ENCODE measurements at places on chromosomes 13 and 19.

GRCh38 chr19:18150776-18151624 lies 2.0 kb upstream of the PIK3R2 start:
- DNase-seq = no peak

GRCh38 chr13:111611651-111612050 lies 291.2 kb downstream of the TEX29 start:
- no peak for DNase-seq

DNA sequence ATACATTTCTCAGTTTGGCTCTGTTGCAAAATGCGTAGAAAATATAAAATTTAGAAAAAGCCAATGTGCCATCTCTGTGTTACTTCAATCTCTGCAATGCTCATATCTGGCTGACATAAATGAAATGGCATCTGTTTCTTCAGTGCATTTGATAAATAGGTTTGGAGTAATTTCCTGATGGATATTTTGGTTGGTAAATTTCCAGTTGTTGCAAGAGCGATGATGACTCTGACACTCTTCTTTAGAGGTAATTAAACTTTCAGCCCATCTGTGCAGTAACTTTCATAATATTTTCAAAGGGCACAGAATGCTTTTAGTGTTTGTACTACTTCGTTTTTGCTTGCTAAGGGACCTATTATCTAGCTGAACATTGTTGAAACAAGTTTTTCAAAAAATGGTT lies 1286.4 kb downstream of the PCDH9 start:
- no peak for DNase-seq

DNA sequence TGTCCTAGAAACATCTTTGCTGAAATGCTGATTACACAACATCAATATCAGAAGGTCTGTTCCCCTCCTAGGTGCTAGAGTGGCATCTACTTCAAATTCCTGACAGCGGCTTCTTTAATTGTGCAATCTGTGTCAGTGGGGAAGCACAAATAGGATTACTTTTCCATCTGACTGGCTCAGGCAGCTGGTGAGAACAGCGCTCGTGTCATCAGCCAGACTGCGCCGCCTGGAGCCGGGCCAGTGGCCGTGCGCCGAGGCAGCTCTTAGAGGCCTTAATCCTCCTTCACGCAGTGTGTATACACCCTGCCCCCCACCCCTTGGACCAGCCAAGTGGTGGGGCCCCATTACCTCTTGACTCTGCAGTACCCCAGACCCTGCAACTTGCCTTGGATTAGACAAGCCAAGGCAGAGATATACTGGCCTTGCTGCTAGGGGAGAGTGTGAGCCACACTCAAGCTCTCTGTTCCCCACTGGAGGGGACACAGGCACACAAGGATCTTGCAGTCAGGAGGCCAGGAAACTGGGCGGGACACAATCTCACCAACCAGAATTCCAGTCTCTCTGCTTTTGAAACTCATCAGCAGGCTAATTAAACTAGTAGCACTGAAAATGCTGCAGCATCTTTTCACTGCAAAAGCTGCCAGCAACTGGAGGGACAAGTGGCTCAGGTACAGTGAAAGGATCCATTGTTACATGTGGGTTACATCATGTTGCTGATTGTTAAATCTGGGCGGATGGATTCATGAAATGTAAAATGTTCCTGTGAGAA lies 48.9 kb upstream of the EPHX3 start:
- DNase-seq = peak; percentile 55

DNA sequence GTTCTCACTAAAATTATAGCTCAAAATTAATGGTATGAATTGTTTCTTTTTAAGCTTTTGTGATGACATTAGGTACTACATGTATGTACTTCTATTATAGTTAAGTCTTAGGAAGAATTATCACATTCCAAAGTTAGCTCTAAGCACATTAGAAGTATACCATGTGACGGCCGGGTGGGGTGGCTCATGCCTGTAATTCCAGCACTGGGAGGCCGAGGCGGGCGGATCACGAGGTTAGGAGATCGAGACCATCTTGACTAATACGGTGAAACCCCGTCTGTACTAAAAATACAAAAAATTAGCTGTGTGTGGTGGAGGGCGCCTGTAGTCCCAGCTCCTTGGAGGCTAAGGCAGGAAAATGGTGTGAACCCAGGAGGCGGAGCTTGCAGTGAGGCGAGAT lies 1265.1 kb upstream of the SPRY2 start:
- no peak for DNase-seq

- DNase-seq = no peak
These were observed 318.4 kb downstream of the DCLK1 start for GRCh38 chr13:35812736-35813135.

DNA sequence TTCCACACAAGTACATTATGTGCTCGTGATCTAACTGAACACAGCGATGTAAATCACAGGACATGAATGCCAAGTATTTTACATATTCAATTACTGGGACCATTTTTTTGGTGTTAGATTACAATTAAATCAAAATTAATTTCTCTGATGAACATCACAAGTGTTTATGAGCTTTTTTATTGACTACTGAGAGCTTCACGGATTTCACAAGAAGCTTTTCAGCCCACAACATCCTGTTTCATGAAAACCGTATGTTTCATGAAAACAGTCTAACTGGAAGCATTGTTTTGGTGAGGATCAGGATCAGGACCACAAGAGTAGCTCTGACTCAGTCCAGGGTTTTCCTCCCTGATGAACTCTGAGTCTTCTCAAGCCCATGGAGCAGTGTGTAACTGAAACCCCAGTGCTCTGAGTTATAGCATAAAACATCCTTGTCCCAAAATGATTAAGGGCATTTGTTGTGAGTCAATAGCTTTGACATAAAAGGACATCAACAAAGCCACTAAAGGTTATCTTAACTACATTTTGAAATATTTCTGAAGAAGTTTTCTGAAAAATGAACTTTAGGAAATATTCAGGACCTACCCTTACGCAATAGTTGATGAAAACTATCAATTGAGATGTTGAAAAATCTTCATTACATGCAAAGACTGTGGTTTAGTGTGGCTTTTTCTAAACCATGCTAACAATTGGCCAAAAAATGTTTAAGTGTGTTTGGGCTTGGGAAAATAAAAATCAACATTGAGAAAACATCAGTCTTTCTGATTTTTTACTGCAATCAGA lies 49.3 kb downstream of the UFM1 start:
- DNase-seq = no peak

DNA sequence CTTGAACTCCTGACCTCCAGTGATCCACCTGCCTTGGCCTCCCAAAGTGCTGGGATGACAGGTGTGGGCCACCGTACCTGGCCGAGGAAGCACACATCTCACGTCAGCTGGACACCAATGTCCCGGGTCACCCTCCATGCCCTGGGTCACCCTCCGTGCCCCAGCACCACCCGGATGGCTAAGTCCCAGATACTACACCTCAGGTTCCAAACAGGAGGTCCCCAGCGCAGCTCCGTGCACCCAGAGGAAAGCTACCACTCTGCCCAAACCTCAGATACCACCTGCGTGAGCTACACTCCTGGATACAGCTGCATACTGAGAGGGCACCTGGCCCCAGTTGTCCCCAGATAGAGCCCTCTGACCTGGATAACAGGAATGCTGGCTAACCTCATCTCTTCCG lies 14.0 kb downstream of the LRRC4B start:
- no peak for DNase-seq

- DNase-seq = peak; percentile 72
These were observed 10.5 kb downstream of the NAXD start for GRCh38 chr13:110625771-110626321.

DNA sequence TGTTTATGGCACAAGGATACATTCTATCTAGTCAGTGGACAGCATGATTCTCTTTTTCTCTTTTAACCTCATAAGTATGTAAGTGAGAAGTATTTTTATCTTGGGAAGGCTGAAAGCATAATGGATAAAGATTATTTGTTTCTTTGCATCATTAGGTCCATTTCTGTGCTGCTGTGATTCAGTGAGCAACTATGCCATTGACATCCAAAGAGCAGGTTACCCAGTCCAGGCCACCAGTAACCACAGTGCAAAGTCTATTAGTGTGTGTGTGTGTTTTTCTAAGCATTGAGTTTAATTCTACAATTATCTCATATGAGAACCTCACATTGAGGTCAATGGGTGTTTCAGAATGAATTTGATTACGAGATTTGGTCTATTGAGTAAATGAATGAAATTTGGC lies 158.8 kb upstream of the DACH1 start:
- no peak for DNase-seq

GRCh38 chr19:55656988-55657747 lies 2.3 kb downstream of the U2AF2 start:
- DNase-seq = no peak

- DNase-seq = no peak
These were observed 23.4 kb upstream of the RFC3 start for GRCh38 chr13:33794576-33794975.

- no peak for DNase-seq
These were observed 2.5 kb downstream of the RPS28 start for GRCh38 chr19:8323781-8324185.

DNA sequence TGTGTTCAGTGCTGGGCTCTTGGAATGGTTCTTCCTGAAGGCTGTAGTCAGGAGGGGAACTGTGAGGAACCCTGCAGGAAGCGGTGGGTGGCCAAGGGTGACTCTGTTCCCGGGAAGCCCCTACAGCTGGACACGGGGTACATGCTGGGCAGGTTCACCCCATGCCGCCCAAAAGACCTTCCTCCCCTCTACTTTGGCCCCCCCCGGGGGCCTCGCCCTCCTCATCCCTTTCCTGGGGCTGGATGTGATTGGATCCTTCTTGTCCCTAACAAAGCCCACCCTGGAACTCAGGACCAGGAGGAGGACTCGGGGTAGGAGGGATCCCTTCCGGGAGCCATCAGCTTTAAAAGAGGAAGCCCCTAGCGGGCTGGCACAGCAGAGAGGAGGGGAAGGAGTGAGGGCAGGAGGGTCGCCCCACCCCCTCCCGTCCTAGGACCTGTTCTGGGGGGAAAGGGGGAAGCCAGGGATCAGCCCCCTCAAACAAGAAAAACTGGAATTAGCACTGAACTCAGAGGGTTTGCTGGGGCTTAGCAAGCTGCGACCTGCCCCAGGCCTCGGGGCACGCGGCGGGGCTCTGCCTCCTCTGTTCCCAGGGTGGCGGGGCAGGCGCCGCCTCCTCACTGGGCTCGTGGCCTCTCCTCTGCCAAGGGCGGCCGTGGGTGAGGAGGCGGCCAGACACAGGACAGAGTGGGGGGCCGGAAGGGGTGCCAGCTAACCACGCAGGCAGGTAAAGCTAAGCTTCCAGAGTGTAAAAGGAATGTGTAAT lies 4.0 kb downstream of the CEBPA start:
- DNase-seq = no peak

- DNase-seq = no peak
These were observed 92.1 kb downstream of the ATP11A start for GRCh38 chr13:112781881-112782361.

- DNase-seq = peak; percentile 21
These were observed 12.7 kb upstream of the ZNF443 start for GRCh38 chr19:12453495-12453894.

- no peak for DNase-seq
These were observed 180.4 kb downstream of the URI1 start for GRCh38 chr19:30122431-30122830.

DNA sequence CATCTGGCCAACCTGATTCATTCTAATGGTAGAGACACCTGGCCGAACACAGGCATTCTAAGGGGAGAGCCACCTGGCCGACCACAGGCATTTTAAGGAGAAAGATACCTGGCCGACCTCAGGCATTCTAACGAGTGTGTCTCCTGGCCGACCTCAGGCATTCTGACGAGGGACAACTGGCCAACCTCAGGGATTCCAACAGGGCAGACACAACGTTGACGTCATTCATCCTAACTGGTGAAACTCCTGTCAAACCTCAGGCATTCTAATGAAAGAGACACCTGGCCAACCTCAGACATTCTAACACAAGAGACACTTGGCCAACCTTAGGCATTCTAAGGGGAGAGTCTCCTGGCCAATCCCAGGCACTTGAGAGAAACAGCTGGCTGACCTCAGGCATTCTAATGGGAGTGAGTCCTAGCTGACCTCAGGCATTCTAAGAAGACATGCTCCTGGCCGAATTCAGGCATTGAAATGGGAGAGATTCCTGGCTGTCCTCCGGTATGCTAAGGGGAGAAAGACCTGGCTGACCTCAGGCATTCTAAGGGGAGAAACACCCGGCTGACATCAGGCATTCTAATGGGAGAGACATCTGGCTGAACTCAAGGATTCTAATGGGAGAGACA lies 1352.5 kb downstream of the UQCRFS1 start:
- DNase-seq = no peak

DNA sequence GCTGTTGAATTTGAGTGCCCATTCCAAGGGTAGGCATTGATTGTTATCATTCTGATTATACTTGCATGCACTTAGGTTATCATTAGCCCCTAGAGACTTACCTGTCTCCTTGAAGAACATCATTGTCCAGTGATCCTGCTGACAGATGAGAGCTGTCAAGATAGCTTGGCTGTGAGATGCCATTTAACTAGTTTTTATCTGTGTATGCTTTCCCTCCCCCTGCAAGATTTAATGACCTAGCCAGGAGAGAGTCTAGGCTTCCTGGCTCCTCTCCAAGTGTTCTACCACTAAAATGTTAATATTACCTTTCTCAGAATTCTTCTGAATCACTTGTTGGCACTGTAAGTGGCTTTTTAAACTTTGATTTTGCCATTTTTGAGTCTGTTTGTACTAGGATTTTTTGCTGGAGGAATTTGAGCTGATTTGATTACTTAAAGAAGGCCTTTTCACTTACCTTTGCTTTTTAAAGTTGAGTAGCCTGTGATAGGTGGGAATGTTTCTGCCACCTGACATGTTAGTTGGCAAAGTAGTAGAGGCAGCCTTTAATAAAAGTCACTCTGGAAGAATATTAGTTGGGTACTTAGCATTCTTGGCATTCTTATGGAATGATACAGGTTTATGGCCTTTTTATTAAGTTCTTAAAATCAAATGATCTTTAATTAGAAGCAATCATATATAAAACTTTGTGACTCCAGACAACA lies 41.1 kb downstream of the ARHGAP35 start:
- DNase-seq = no peak

GRCh38 chr19:28403690-28404089 lies 809.3 kb downstream of the UQCRFS1 start:
- no peak for DNase-seq

DNA sequence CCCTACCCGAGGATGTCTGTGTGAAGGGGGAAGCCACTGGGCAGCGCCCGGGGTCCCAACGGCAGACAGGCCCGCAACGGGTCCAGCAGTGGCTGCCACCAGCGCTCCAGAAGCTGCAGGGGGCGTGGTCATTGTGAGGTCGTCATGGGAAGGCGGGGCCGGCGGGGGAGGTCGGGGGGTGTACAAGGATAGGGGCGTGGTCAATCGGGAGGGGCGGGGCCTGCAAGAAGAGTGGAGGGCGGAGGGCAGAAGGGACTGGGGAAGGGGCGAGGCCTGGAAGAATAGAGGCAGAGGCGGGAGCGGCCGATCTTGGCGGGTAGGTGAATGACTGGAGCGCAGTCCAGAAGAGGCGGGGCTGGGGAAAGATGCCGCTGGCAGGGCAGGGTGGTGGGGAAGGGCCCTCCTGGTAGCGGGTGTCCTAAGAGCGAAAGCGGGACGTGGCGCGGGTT lies 4.4 kb downstream of the FUZ start:
- peak; percentile 76 for DNase-seq

- DNase-seq = no peak
These were observed 38.2 kb upstream of the ZNF492 start for GRCh38 chr19:22595918-22596341.

Data from NCI-H510A (cell line).